Activated CD8-positive, alpha-beta memory T cell treated with anti-CD3 and anti-CD28 coated beads for 48 hours (primary cell): ENCODE measurements at places on chromosomes 6 and 20.

DNA sequence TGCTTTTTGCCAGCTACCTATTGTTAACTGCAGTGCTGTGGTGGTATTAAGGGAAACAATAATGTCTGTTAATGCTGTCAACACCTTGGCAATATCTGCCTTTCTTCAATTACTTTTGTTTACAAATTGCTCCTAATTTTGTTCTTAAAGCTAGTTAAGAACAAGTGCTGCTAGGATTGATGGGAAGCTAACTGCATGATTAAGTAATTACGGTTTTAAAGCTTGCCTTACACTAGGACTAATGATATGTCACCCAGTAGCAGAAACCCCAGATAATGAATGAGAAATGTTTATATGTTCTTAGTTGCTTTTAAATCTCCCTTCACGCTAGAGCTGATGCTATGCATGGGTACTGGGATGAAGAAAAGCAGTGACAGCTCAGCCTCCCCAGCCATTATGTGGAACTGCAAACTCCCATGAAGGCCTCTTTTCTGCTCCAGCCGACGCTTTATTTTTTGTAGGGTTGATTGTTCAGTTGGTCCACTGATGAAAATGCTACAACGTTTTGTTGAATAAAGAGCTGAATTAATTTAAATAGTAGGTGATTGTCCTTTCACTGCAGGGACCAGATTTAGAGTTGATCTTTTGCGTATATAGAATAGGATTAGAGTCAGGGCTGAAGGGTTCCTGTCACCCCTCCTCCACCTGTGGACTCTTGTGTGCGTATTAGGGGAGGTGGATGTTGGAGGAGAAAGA is 610.5 kb downstream of the TFAP2B start:
- DNase-seq = no peak

GRCh38 chr6:90502866-90503407 is 83.9 kb downstream of the MAP3K7 start:
- no peak for DNase-seq

- DNase-seq = no peak
Measured at GRCh38 chr6:162829013-162829742, 101.4 kb downstream of the PACRG start.

GRCh38 chr6:121516331-121516730 is 80.9 kb downstream of the GJA1 start:
- DNase-seq = no peak

DNA sequence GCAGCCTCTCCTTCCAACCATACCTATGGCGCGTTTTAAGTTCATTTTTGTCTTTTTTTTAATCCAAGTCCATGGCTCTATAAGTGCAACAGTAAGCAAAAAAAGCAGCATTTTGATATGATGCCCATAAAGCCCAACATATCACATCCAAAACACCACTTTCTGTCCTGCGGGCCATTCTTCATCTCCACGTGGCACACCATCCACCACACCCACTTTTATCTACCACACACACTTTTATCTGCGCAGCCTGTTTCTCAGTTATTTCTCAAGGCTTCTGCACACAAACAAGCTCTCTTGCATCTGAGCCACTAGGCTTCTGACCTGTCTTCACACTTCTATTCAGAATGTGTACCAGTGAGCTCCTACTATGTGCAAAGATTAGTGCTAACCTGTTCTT is 5.3 kb downstream of the GCLC start:
- DNase-seq = no peak
